ENCODE measurements at places on chromosomes 11 and 22.

GRCh38 chr22:41350087-41350486 is 31.7 kb upstream of the TEF start:
- DNase-seq = peak; percentile 66

DNA sequence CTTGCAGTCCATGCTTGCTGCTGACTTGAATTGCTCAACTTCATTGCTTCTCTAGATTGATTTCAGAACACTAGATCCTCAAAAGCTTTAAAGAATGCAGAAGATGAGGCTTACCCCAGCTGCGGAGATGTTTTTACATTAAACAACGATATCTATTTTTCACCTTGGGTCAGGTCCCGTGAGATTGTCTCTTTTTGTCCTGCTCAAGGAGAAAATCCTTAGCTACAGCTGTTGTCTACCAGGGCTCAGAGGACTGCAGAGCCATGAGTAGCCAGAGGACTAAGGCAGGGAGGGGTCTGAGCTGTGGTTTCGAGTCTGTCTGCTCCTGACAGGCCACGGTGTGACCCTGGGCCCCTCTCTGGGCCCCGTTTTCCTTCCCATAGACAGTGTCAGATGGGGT is 51.4 kb downstream of the PKNOX2 start:
- no peak for DNase-seq

GRCh38 chr22:37069319-37069718 is 17.8 kb downstream of the KCTD17 start:
- no peak for DNase-seq

DNA sequence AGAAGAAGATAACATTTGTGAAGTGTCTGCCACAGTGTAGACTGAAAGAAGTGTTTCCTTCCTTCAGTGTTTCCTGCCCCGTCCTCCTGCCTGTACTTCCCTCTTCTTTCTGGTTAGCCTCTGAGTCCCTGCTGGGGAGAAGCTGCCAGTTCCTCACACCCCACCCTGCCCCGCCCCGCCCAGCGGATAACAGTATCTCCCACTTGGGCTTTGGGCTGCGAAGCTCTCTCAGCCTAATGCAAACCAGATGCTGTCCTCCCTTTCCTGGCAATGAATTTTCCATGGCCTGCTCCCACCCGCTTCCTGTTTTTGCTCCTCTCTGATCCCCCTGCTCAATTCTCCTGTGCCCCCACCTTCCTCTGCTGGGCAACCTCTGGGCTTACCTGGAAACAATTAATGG is 5.2 kb upstream of the RAB3IL1 start:
- peak; percentile 88 for DNase-seq

DNA sequence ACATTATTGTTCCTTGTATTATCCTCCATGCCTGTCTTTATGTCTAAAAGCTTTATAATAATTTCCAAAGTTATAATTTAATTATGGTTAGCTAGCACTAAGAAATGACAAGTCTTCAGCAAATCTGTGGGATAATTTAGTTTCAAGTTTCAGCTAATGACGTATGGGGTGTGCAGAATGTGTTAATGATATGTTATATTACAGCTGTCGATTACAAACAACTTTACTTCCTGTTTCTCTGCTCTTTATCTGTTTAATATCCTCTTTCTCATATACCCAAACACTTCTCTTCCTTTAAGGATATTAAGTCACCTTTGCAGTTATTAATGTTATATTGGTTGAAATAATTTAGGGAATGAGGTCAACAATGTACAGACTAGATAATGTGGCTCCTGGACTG is 161.8 kb downstream of the CASP12 start:
- DNase-seq = no peak
